ENCODE measurements at places on chromosomes 6 and 20. TPM values are rescaled to one million over a fixed set of nuclear protein-coding genes. Genes with fewer than 3 reads are reported as not detected.

C20orf144 gene
- 0.09 TPM for total RNA-seq

GRCh38 chr6:112879920-112880413, 532.8 kb downstream of the RFPL4B start:
- DNase-seq: peak; percentile 33

DNA sequence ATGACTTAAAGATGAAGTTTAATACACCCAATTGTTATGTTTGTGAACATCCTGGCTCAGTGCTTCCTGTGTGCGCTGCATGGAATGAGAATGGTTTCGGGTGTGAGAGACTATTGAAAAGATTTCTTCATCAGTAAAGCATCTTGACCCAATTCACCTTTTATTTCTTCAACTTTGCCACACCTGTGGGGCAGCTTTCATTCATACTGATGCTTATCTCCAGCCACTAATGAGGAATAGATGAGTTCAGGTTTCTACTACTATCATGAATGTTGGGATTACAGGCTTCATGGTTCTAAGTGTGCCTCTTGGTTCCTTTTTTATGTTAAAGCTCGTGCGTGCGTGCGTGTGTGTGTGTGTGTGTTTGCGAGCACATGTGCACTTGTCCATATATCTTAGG, 373.7 kb upstream of the SOX4 start:
- DNase-seq: no peak

TMEM200A gene
- total RNA-seq: 1.9 TPM

DNA sequence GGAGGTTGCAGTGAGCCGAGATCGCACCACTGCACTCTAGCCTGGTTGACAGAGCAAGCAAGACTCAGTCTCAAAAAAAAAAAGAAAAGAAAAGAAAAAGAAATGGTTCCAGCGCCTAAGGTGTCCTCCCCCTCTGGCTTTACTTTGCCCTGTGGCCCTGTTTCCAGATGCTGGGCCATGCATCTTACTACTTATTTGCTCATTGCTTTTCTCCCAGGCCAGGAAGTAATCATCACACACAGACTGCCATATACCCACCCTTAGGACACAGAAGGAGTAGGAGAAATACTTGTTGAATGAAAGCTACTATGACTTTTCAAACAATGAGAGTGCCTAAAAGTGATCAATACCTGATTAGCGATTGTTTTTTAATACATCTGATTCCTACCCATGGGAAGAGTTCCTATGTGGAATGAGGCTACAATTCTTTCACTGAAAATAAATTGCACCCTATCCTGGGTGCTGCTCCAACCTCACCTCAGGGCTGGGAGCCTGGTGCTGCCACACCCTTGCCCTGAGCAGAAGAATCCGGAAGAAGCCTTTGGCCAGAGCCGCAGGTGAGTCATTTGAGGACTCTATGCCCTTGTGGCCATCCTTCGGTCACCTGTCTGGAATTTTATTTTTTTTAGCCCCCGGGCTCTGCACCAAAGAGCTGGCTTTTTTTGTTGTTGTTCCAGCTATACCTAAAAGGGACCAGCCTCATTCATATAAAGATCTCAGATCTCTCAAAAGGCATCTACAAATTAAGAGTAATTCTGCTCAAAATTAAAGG, 22.7 kb upstream of the TFAP2C start:
- peak; percentile 71 for DNase-seq

DNA sequence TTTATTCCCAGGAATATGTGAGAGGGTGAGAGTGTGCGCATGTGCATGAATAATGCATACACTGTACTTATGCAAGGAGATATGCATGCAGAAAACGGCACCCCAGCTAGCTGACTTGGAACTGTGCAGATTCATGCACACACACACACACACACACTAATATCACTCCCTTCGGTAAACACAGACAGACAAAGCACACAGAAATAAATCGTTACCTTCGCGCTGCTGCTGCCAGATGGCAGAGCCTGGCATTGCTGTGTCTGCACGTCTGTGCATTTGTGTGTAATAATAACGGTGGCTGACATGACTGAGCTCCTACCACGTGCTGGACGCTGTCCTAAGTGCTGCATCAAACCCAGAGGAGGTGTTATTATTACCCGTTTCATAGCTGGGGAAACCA, 36.8 kb downstream of the PREX1 start:
- DNase-seq: peak; percentile 40

PROCR gene
- 21.4 TPM for total RNA-seq

DNA sequence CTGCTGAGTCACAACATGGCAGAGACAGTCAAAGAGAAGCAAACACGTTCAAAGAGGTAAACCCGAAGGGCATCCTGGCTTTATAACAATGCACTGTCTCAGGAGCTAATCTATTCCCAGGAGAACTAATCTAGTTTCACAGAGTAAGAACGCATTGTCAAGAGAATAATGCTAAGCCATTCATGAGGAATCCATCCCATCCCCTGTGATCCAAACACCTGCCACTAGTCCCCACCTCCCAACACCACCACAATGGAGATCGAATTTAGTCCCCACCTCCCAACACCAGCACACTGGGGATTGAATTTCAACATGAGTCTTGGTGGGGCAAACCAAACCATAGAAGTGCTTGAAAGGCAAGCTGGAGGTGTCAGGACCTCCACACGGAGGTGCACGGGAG, 231.5 kb upstream of the ID4 start:
- no peak for DNase-seq

- DNase-seq: no peak
Measured at GRCh38 chr20:62631336-62632308, 10.7 kb upstream of the SLCO4A1 start.

OR12D3 gene
- not detected for total RNA-seq

DNA sequence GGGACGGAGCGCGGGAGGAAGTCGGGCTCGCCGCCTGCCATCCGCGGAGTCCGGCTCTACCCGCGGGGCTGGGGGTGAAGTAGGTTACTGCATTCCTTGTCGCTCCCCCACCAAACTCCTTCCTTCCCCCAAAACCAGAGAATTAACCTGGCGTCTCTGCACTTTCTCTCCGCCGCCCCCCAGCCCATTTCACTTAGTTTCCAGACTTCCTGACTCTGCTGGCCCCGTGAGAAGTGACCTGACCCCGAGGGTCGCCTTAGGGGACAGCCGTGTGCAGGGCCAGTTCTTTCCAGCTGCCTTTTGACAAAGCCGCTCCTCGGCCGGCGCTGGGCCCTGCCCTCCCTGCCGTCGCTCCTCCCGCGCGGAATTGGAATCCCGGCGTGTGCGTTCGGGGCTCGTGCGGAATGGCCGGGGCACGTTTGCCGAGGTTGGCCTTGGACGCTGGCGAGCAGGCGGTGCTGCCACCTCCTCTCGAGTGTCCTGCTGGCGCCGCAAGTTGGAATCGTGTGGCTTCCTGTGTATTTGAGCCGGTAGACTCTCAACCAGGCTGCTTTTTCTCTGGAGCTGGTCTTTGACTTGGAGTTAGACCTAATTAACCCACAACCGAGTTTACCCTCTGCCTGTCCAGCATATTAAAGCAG, 650 bp downstream of the DCBLD1 start:
- peak; percentile 59 for DNase-seq

DNA sequence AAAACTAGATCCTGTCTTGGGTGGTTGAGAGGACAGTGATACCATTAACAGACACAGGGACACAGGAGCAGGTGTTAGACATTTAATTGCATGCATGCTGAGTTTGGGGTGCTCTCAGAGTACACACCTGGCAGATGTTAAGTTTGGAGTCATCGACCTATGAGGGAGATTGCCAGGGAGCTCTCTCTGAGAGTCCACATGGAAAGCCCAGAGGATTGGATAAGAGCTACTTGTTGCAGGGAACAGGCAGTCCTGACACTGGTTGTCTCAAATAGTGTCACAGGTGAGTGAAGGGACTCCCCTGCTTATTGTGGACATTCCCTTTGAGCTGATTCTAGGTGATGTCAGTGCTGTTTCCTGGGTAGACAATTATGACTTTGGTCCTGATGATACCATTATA, 3.1 kb downstream of the ATRN start:
- no peak for DNase-seq

DNA sequence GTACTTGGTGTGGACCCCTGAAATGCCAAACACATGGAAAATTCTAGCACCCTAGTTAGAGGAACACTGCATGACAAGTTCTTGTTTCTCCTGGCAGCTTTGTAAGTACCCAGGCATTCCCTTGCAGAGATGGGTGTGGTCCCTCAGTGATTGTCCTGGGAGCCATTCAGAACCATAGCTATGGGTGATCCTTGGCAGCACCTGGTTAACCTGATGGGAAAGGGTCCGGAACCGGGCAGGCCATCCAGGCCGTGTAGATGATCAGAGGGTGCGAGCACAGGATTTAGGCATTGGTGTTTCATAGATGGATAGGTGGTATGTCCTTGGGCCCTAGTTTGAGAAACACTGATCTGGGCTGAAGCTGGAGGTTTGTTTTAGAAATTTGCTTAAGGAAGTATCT, 95.8 kb downstream of the RPP40 start:
- no peak for DNase-seq

- DNase-seq: no peak
Measured at GRCh38 chr6:104799134-104799657, 60.5 kb downstream of the HACE1 start.

DNA sequence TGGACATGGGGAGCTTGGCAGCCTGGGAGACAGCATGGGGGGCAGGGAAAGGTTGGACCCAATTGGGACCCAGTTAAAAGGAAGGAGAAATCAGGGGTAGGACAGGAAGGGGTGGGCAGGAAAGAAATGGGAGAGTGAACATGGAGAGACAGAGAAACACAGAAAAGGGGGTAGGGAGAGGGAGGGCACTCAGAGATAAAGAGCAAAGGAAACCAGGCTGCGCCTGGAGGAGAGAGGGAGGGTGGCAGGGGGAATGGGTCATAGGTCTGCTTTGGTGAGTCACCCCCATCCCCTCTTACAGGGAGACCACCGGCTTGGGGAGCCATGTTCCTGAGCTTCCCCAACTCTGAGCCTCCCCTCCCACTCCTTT, 46.7 kb downstream of the RAB44 start:
- no peak for DNase-seq

HLA-DMB gene
- 43.2 TPM for total RNA-seq

- peak; percentile 82 for DNase-seq
Measured at GRCh38 chr20:46117704-46118467, at the start of gene CD40. TSS of gene CD40 (plus strand) at chr20:46118314. CDS start at chr20:46118344, 30 bp downstream.

GRCh38 chr20:32140603-32141002, 31.1 kb downstream of the TM9SF4 start:
- DNase-seq: no peak

GRCh38 chr6:122947355-122947754, 48.7 kb upstream of the CLVS2 start:
- no peak for DNase-seq

GRCh38 chr20:3820048-3820900, at the start of gene AP5S1:
TSS of gene AP5S1 (plus strand) at chr20:3820547. CDS start at chr20:3822118, 1,571 bp downstream.
- DNase-seq: peak; percentile 98

GRCh38 chr6:143937668-143937970, 70.4 kb downstream of the PLAGL1 start:
- no peak for DNase-seq

DNA sequence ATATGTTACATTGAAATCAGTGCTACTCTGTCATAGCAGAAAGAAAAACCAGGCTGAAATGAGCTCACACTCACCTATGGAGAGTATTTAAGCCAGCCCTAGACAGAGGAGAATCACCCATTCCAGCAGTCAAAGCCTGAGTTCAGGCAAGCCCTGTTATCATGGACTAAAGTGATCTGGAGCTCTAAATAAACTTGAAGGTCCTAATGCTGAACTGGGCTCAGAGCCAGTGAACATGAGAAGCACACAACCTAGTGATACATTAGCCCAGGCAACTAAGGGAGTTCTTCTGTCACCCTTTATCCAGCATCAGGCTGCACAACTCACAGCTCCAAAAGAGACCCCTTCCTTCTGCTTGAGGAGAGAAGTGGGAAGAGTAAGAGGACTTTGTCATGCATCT, 425.0 kb downstream of the COL12A1 start:
- no peak for DNase-seq

DNA sequence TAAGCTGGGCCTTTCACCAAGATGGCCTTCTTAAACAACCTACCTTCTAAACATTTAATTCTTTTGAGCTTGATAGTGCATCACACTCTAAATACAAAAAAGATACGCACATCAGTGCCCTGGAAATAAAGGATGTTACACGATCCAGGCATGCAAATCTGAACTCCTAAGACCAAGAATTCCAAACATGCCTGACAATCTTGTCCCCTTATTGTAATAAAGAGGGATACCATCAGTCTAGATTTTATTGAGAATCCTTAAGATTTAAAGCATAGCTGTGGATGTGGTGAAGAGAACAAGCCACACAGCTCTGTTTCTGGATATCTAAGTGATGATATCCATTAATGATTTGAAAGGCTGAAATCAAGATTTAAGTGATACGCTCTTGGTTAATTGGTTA, 13.0 kb downstream of the ZNF451 start:
- no peak for DNase-seq

DEF6 gene
- 19.5 TPM for total RNA-seq

GRCh38 chr6:16336911-16337294, 98.5 kb downstream of the GMPR start:
- no peak for DNase-seq

- no peak for DNase-seq
Measured at GRCh38 chr20:36493051-36493800, 48.1 kb upstream of the MYL9 start.

ADGRF1 gene
- total RNA-seq: 10.4 TPM

DNA sequence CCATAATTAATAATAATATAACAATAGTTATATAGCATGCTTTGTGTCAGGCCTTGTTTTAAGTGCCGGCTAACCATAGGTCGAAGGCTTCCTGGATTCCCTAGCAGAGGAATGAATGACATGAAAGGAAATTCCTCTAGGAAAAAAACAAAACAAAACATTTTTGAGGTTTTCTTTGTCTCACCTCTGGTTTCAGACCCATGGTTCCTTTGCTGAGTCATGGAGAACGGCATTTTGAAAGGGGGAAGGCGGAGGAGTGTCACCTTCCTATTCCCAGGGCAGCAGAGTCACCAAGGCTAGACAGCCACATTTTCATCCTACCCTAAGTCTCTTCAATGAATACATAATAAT, 25.3 kb upstream of the CCND3 start:
- no peak for DNase-seq

MMP24 gene
- total RNA-seq: 1.6 TPM

TXNDC5 gene
- total RNA-seq: 84.8 TPM

- DNase-seq: no peak
Measured at GRCh38 chr6:4574007-4574406, 202.2 kb upstream of the CDYL start.

GRCh38 chr20:24275946-24276705, 193.3 kb upstream of the SYNDIG1 start:
- no peak for DNase-seq

- DNase-seq: peak; percentile 41
Measured at GRCh38 chr6:25883991-25884390, 9.9 kb upstream of the SLC17A3 start.

GRCh38 chr6:113960795-113961194, 10.2 kb downstream of the HDAC2 start:
- no peak for DNase-seq

- DNase-seq: no peak
Measured at GRCh38 chr6:35310265-35310831, 12.7 kb downstream of the DEF6 start.

- DNase-seq: no peak
Measured at GRCh38 chr20:25380945-25381614, 9.6 kb downstream of the ABHD12 start.
